Right renal cortex interstitium (tissue), 3 donors: ENCODE measurements at places on chromosomes 3 and 15. TPM values are rescaled to one million over a fixed set of nuclear protein-coding genes. Genes with fewer than 3 reads are reported as not detected.

DNA sequence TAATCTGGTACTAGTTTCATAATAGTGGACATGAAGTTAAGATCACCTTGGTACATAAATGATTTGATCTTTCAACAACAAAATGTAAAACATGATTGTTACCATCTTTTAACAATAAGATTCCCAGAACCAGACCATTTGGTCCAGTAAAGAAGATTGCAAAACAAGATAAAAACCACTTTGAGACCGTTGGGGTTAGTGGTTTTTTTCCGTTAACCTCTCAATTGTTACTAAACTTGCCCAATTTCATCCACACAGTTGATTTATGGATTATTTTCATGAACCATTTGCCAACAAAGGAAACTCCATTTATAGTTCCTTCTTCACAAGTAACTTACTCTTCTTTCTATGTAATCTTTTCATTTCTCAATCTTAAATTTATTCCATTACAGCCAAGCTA is 53.8 kb downstream of the ATP8B4 start:
- no peak for DNase-seq

The ACKR4 gene
- polyA plus RNA-seq: 2.2 TPM

DNA sequence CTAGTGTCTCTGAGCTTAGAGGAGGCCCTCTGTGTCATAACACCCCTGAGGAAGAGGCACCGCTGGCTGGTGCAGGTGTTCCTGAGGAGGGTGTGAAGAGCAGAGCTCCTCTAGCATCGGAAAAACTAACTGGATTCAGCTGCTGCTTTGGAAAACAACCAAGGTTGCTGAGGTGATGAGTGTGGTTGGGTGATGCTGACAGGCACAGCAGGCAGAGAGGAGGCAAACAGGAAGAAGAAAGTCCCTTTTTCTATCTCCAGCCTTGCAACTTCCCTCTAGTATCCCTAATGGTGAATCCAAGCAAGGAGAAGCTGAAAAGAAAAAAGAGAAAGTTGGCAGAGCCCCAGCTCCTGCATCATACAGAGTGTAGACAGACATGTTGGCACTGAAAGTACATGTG is 3.8 kb upstream of the OR4F15 start:
- DNase-seq: no peak

DNA sequence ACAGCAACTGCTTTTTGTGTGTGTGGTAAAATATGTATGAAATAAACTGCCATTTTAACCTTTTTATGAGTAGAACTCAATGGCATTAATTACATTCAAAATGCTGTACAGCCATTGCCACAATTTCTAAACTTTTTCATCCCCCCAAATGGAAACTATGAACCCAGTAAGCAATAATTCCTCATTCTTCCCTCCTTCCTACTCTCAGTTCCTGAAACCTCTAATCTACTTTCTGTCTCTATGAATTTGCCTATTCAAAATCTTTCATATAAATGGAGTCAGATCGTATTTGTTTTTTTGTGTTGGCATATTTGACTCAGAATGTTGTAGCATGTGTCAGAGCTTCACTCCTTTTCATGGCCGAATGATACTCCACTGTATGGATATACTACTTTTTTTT is 5.3 kb upstream of the BLM start:
- no peak for DNase-seq
